ENCODE measurements at places on chromosomes 5 and 9.

- no peak for DNase-seq
Observed at GRCh38 chr5:113223831-113224604, 210.8 kb downstream of the TSSK1B start.

GRCh38 chr5:131279204-131279603, 15.4 kb downstream of the CDC42SE2 start:
- peak; percentile 69 for DNase-seq

GRCh38 chr5:1951165-1951816, 68.6 kb upstream of the IRX4 start:
- DNase-seq, result no peak

GRCh38 chr5:102800427-102800826, 45.3 kb downstream of the PAM start:
- no peak for DNase-seq

- DNase-seq, result no peak
Observed at GRCh38 chr5:68771221-68771620, 322.6 kb upstream of the SLC30A5 start.

DNA sequence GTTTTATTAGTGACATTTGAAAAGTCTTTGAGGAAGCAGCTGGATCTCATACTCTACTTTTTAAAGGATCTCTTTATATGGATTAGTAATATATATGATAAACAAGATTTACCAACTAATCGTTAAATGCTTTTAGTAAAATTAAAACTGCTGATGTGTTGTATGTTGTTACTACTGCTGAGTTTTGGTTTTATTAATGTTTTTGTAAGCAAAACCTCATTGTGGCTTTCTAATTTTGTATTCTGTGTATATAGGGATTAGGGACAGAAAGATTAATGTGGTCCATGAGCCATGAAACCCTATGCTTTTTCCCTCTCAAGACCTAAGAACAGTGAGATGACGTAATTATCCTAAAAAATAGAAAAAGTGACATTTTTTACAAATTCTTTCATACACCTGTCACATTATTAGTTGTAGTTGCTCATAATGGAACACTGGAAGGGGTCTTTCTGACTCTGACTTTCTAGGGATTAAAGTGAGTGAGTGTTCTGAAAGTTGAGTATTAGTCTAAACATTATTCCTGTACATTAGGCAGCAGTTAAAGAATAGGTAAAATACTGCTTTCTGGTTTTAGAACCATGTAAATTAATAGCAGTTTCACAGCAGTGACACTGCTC, 85.9 kb downstream of the SLC12A2 start:
- no peak for DNase-seq

DNA sequence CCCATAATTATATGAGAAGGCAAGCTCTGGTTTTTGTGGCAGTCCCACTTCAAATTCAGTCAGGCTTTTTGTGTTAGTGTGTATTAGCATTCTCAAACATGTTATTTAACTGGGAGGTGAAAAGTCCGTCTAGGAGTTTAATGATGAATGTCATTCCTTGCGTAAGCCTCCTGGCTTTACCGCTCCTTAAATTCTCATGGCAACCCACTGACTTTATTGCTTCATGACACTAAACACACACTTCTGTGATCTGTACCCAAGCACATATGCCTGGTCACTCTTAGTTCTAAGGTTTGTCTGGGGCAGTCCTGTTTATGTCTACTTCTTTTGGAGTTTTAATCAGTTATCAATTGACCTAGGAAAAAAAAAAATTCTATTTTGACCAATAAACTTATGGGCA, 677.9 kb upstream of the DMAC1 start:
- no peak for DNase-seq

GRCh38 chr5:124783285-124783684, 36.8 kb upstream of the ZNF608 start:
- no peak for DNase-seq

DNA sequence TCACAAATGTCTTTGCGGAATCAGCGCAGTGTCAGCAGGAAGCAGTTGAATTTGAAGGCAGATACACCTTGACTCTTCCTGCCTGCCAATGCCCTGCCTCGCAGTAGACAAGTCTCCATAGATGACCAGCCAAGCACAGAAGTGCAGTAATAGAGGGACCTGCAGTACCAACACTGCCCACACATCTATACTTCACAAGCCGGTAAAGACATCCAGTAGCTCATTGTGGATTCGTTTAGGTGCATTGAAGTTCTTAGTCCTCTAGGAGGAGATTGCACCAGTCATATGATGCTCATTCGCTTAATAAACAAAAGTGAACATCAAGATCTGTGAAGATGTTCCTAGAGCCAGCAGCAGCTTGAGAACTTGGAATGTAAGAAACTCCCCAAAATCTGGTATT, 7.1 kb upstream of the IFNA2 start:
- peak; percentile 51 for DNase-seq

DNA sequence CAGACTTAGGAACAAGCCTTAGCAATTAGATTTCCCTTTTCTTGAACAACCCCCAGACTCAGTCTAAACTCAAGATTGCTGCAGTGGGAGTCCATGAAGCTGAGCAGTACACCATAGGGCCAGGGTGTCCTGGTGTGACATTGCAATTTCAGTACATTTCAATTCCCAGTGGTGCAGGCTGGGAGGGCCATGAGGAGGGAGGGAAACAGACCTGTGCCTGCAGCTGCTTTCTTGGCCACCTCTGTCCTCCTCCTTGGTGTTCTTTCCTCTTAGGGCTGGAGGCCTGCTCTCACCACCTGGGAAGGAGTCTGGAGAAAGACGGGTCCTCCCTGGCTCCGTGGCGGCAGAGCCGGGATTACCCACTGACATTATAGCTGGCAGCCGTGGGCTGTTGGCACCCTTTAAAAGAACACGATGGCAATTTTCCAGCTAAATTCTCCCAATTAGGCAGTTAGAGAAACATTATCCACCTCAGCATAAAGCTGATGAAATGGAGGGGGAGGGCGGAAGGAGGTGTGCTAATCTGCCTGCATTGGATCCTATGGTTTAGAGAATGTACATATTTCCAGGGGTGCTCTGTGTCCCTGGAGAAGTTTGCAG, 186.4 kb downstream of the SLIT3 start:
- no peak for DNase-seq

GRCh38 chr5:111367115-111367514, 142.9 kb downstream of the CAMK4 start:
- no peak for DNase-seq

GRCh38 chr9:16484744-16485143, 385.7 kb downstream of the BNC2 start:
- no peak for DNase-seq

- DNase-seq, result peak; percentile 64
Observed at GRCh38 chr5:1008451-1009358, at the start of gene NKD2. TSS of gene NKD2 (plus strand) at chr5:1008802. CDS start at chr5:1009058, 256 bp downstream.

DNA sequence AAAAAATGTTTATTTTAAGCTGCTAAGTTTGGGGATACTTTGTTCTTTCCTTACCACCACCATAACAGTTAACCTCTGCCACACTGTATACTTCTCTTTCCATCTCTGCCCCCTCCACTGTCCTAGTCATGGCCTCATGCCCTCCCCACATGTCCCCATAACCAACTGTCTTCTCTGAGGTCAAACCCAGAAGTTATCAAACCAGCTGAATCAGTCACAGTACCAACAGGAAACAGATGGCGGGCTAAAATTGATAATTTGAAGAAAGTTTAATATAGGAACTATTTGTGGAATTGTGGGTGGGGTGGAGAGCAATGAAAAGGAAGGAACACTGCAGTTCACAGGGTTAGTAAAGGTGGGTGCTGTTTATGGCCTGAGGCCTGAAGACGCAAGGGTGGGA, 5.7 kb upstream of the DCTN4 start:
- DNase-seq, result no peak

DNA sequence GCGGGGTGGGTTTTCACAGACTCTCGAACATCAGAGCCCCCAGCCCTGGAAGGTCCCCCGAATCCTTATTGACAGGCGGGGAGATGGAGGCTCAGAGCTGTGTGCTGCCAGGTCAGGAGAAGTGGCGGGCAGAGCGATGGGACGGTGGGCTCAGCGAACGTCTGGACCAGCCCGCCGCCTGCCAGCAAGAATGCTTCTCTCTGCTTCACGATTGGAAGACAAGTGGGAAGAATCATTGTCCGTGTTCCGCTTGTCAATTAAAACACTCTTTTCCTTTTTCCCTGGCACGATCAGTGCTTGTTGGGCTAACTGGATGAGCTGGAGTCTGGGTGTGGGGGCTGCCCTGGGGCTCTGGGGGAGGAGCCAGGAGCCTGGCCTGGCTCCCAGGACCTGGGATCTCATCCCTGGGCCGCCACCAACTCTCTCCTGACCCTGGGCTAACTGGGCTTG, 1.6 kb downstream of the COL5A1 start:
- DNase-seq, result no peak

DNA sequence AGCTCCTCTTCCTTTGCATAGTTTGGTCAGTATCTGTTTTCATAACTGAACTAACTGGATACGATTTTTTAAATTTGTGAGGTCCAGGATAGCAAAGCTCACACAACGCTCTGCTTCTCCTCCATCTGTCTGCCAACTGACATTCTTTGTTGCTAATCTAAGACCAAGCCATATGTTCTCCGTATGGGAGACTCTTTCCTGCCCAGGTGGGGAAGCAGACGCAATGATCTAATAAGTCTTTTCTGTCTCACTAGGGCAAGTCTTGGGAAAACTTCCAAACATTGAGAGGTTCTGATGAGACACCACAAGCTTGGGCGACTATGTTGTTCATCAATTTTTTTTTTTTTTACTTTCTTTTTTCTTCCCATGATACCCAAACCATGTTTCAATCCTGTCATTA, 558.5 kb downstream of the EFNA5 start:
- DNase-seq, result no peak

DNA sequence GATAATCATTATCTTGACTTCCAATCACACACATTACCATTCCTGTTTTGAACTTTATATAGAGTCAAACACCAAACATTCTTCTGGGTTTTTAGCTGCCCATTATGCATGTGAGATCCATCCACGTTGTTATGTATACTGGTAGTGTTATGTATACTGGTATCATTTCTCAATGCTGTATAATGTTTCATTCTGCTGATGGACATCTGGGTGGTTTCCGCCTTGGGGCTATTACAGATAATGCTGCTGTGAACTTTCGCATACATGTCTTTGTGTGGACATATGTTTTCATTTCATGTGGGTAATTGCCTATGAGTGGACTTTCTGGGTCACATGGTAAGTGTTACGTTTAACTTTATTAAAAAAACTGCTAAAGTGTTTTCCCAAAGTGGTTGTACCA, 217.8 kb upstream of the EFNA5 start:
- DNase-seq, result no peak

DNA sequence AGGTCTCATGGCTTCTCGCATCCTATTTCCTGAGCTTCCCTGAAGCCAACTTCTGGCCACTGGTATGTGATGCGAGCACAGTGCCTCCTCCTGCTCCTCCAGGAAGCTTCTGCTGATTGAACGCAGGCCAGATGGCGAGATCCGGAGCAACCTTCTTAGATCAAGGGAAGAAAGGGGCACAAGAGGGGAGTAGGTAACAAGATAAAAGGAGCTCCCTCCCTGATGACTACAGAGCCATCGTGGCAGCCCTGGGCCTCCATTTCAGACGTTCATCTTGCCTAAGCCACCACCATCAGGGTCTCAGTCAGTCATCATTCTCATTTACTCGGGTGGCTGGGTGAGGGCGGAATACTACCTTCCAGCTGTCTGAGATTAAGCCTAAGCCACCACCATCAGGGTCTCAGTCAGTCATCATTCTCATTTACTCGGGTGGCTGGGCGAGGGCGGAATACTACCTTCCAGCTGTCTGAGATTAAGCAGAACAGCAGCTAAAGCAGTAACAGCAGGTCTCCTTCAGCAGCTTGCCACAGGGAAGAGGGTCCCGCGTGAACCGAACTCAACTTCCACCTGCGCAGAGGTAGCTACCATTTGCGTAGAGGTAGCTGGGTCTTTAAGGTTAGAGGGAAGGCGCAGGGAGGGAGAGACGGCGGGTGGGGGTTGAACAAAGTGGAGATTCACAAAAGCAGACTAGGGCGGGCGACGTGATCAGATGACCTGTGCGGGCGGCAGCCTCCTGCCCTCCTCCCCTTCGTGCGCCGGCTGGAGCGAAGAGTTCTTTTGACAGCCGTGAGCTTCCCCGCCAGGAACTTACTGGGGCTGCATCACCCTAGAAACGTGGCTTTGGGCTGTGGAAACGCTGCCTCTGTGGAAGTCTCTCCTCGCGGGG, 27.9 kb upstream of the MGAT1 start:
- no peak for DNase-seq

GRCh38 chr5:55485073-55485472, 49.7 kb downstream of the PLPP1 start:
- DNase-seq, result no peak

GRCh38 chr9:90198956-90199355, 443.7 kb downstream of the DIRAS2 start:
- no peak for DNase-seq

DNA sequence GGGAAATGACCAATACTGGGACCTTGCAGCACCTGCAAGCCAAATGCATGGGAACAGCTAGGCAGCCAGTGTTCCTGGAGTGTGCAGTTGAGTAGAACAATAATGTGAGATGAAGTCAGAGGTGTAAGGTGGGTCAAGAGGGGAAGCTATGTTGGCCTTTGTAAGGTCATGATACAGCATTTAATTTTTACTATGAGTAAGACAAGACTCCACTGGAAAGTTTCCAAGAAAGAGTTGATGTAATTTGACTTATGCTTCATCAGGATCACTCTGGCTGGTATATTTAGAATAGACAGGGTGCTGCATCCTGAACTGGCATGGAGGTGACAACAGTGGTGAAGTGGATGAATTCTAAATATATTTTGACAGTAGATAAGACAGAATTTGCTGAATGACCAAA, 744.8 kb downstream of the KCTD16 start:
- DNase-seq, result no peak

- DNase-seq, result no peak
Observed at GRCh38 chr9:130932255-130933079, 6.6 kb downstream of the FIBCD1 start.

- DNase-seq, result no peak
Observed at GRCh38 chr5:125227333-125228095, 481.1 kb upstream of the ZNF608 start.

DNA sequence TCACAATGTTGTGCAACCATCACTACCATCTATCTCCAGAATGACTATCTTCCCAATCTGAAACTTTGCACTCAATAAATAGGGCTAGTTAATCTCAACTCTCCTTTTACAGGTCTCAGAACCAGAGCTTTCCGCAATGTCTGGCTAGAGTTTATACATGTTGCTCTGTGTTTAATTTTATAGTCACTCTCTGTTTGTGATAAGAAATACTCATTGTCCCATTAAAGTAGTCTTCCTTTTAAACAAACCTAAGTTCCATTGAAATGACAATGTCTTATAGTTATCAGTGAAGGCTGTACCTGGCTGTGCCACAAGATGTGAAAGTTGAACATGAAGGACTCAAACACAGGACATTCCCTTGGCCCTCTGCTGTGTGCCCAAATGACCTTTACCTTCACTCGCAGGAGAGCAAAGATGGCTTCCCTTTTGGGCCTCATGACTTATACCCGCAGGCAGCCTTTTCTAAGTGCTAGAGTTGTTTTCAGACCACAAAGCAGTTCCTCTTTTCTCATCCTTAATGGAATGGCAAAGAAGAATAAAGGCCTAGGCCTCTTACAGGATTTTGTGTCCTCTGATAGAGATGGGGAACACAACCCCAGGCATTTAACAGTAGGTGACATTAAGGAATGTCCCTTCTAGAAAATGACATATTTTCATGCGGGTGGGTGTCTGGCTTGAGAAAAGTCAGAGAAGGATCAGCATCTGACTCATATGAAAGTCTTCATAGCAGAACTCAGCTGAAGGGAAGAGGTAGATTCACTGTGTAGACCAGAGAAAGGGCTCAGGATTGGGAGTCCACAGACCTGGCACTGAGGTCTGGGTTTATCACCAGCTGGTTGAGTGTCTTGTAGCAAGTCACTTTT, 69.6 kb upstream of the ATP10B start:
- DNase-seq, result no peak

Data from B cell (primary cell).